ENCODE measurements at places on chromosomes 13 and 19.

DNA sequence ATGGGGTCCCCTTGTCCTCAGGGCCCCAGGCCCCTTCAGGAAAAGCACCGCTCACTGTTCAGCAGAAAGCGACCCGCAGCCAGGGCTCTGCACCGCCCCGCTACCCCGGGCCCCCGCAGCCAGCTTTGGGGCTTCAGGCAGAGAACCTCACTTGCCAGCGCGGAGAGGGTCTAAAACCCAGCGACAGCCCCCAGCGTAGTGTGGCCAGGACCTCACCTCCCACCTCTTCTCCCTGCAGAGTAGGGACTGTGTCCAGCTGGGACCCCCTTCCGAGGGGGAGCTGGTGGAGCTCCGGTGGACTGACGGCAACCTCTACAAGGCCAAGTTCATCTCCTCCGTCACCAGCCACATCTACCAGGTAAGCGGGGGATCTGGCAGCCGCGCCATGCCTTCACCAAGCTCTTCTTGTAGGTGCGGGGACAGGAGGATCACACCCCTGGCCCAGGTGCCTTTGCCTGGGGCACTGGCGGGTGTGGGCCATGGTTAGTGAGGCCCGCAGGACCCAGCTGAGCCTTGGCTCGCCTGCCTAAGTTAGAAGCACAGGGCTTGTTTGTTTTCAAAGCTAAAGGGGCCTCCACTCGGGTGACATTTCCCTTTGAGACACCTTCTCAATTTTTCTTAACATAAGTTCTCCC, 175.7 kb downstream of the KDM4B start:
- no peak for DNase-seq

DNA sequence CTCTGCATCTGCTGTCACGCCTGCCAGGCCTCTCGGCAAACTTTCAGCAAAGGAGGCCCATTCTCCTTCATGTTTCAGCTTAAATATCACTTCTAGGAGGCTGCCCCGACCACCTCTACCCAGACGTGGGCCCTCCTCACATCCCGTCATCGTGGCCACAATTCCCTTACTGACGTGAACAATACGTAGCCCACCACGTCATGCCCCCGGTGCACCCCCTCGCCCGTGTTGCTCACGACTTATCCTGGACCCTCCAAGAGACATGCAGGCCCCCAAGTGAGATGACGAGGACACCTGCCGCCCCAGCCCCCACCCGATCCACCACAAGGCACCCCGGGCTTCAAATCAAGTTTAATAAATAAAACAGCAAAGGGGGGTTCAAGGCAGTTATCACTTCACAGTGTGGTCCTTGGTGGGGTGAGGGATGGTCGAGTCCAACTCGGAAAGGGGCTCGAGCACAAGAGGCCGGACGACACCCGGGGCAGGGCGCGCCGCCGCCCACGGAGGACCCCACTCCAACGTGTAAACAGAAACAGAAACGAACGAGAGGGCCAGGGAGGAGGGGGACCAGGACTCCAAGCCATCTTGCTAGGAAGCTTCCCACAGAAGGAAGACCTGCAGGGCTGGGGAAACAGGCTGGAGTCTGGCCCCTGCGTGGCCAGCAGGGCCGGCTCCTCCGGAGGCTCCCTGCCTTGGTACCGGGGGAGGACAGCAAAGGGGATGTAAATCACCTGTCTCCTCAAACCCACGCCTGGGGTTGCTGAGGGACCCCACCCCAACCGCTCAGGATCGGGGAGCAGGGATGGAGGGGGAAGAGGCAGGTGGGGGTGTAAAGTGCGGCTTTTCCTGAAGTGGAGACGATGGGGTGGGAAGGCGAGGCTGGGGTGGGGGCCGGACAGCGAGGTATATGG, 14.3 kb upstream of the PLPP2 start:
- no peak for DNase-seq

DNA sequence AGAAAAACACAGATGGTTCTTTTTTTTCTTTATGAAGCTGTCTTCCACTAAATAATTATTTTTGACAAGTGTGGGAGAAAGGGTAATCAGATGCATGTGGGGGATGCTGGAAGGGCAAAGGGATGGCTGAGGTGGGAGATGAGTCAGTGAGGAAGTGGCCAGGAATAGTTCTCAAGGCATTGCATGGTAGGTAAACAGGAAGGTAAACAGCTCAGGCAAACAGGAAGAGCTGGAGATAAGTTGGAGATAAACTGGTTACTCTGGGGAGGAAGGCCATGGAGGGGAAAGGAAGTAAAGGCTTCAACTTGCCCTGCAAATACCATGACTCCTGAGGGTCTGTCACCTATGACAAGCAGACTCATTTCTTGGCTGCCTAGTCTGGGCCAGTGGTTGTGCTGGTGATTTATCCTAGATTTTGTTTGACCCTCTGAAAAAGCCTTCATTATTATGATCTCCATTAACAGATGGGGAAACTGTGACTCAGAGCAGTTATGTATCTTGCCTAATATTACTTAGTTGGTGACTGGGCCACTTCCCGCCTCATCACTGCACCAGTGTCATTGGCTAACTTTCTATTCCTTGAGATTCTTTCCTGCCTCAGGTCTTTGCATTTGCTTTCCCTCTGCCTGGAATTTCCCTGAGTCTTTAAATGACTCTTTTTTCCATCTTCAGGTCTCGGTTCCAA, 17.1 kb downstream of the ACTL9 start:
- no peak for DNase-seq

DNA sequence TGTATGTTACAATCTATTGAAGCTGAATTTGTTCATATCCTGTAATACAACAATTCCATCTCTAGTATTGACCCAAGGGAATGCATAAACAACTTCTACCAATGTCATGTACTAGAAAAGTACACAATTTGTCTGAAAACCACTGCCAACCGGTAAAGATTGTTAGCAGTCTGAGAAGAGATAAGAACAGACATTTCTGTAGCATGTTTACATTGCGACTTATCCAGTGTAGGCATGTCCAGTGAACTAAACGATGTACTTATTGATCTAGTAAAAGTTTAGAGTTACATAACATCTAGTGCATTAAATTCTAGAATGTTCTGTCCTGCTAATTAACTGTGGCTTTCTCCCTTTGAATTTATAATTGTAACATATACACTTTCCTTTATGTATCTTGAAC, 425.9 kb downstream of the SLITRK6 start:
- DNase-seq, result no peak

DNA sequence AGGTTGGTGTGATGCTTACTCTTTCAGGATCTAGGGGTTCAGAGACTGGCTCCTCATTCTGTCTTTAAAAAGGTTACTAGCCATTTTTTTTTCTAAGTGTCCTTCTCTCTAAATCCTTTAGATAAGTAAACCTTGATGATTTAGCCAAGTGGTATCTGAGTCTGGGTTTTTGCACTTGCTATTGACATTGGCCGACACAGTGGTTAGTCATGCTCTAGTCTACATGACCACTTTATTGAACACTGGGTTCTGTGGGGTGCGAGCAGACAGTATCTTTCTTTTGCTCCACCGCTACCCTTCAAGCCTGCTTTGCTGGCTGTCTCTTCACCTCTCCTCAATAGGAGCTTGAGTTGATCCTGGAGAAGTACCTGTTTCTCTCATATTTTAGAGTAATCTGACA, 6.2 kb upstream of the NUP58 start:
- DNase-seq, result no peak

GRCh38 chr13:34731486-34731885, 210.6 kb upstream of the NBEA start:
- DNase-seq, result no peak

DNA sequence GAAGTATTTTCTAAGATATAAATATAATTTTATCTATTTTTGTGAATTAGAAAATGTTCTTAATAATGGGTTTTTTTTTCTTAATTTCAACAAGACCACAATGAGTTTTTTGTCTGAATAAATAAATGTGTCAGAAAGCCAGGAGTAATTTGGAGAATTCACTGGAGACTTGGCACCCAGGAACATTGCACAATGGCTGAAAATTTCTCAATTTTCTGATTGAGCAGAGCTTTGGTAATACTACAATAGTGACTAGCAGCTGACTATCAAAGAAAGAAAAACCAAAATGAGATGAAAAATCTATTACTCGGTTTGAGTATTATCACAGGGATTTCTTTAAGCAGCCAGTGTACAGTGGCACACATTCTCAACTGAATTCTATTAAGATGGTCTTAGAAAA, 394.4 kb upstream of the PCDH20 start:
- no peak for DNase-seq

DNA sequence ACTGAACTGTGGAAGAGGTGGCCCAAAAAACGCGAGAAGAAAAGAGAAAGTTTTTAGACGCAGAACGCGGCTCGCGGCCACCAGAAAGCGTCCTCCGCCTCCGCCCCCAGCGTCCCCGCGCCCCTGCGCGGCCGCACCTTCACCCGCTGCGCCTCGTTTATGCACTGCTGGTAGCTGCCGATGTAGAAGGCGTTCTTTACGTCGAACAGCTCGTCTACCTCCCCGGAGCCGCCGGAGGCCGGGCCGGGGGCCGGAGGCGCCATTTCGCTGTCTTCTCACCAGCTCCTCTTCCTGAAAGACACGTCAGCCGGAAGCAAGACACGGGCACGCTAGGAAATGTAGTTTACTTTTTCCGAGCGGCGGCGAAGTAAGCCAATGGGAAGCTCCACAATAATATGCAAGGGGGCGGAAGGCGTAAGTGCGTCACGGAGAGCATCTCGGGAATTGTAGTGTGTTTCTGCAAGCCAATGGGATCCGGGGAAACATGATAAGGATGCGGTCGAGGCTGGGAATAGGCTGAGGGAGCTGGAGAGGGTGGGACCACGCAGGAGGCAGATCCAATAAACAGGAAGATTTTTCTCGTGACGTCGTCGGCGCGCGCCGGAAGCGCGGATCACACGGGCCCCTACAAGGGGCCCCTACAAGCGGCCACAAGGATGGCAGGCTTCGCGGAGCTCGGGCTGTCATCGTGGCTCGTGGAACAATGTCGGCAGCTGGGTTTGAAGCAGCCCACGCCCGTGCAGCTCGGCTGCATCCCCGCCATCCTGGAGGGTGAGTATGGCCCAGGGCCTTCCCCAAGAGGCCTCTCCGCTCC, at the start of the genes COPE and DDX49:
Gene COPE (minus strand): TSS at position 302 of the 814 bp plus-strand sequence. CDS start 39 bp downstream, at position 263.
Gene DDX49 (plus strand): TSS at position 630 of the 814 bp plus-strand sequence. CDS start 27 bp downstream, at position 657.
- peak; percentile 99 for DNase-seq

DNA sequence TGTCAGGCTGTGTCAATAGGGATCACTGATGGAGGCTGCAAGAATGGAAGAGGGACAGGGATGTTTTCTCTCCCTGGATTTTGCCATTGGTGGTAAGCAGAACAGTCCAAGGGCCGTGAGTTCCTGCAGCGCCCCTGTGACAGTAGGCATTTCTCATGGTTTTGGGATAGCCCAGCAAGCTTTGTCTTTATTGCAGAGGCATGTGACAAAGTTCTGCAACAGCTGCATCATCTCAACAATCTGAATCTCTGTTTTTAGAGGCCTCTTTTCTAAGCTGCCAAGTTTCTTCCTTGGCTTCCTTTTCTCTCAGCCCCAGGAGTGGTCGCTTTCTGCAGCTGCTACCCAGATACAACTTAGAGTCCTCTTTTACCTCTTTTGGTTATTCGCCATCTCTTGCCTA, 95.7 kb upstream of the TSHZ3 start:
- no peak for DNase-seq

GRCh38 chr19:40466985-40467734, at the start of gene SPTBN4:
Gene SPTBN4, plus strand, starts transcription at chr19:40467001. Its CDS starts 5,621 bp downstream, at chr19:40472622.
- no peak for DNase-seq

GRCh38 chr13:82847595-82847994, 1034.7 kb downstream of the SLITRK1 start:
- DNase-seq, result no peak

- no peak for DNase-seq
Observed at GRCh38 chr13:102045731-102046130, 356.1 kb downstream of the FGF14 start.

- no peak for DNase-seq
Observed at GRCh38 chr19:18650468-18651041, 13.7 kb downstream of the KLHL26 start.

DNA sequence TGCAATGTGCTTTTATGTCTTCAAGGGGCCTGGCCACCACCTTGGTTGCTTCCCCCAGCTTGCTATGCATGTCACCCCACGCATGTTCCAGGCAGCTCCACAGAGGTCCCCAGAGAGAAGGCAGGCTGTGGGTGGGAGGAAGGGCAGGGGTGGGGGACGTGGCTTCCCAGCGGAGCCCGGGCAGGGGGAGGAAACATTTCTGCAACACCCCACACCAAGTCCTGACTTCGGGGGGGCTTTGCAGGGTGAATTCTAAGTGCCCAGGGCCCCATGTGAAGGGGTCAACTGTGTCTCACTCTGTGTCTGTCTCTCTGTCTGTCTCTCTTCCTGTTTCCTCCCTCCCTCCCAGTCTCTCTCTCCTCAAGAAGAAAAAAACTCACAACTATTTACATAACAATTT, 39.6 kb downstream of the LTBP4 start:
- DNase-seq, result no peak

DNA sequence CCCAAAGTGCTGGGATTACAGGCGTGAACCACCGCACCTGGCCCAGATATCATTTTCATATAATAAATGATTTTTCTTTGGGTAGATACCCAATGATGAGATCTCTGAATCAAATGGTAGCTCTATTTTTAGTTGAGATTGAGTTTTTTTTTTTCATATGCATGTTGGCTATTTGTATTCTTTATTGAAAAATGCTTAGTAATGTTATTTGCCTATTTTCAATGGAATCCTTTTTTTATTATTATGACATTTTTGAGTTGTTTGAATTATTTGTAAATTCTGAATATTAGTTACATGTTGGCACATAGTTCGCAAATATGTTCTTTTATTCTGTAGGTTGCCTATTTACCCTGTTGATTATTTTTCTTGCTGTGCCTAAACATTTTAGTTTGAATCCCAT, 55.8 kb downstream of the ZNF254 start:
- no peak for DNase-seq

DNA sequence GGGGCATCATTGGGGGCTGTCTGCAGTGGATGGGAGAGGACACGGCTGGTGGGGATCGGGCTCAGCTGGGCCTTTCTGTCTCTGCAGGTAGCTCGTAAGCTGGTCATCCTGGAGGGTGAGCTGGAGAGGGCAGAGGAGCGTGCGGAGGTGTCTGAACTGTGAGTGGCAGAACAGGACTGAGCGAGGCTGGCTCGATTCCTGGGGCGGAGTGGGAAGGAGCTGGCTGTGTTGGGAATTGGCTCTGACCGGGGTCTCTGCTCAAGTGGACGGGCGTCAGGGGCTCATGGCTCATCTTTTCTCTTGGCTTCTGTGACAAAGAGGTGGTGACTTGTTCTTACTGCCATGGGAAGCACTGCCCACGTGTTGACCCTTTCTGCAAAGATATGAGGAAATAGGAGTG, 11.6 kb downstream of the TPM4 start:
- no peak for DNase-seq

DNA sequence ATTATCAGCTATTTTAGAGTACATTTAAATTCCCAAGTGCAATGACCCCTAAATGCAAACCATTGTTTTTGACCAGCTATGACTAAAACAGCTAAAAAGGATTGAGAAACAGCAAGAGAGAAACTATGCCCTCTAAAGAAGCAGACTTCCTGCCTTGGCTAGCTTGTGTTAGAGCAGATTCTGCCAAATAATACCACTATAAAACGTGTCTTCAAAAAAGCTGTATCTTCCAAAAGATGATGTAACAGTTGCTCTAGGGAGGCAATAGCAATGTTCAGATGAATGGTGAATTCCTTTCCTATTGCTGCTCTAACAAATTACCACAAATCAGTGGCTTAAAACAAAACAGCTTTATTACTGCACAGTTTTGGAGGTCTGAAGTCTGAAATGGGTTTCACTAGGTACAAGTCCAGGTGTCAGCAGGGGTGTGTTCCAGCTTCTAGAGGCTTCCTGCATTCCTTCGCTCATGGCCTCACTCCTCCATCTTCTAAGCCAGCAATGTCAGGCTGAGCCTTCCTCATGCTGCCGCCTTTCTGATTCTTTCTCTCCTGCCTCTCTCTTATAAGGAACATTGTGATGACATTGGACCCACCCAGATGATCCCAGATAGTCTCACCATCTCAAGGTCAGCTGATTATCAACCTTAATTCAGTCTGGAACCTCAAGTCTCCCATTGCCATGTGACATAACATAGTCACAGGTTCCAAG, 84.5 kb downstream of the LRRC63 start:
- DNase-seq, result no peak

All from DMS 273 treated with DMSO at 0.1 percent for 48 hours (cell line).